Stimulated activated CD8-positive, alpha-beta memory T cell treated with anti-CD3 and anti-CD28 coated beads, Interleukin-4, amount 100 ng/mL, for 48 hours (primary cell): ENCODE measurements at places on chromosomes 1 and 21.
A peak's percentile ranks its signal among the peaks of the same experiment; 100 is the strongest.

DNA sequence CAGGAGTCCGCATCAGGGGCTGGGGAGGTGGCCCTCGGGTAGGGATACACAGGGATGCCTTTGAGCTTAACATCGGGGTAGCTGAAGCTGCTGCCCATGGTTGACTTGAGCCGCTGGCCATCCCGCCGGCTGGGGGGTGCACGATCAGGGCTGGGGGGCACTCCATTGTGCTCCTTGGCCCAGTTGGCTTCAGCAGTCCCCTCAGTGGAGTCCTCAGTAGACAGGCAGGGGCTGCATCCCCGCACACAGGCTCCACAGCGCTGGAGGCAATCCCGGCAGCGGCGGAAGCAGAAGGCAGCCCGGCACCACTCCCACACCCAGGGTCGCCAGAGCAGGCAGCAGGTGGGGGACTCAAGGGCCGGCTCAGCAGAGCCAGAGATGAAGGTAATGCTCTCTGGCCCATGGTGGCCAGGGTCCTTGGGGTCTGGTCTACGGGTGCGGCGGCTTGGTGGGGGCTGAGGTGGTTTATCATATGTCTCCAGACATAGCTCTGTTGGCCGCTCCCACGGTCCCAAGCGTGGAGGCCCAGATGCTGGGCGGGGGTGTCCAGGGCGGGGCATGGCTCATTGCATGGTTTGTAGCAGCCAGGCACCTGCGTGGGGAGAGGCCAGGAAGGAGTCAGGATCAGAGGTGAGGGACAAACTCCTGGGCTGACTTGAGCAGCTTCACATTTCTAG, 8.3 kb downstream of the KDF1 start:
- no peak for DNase-seq

DNA sequence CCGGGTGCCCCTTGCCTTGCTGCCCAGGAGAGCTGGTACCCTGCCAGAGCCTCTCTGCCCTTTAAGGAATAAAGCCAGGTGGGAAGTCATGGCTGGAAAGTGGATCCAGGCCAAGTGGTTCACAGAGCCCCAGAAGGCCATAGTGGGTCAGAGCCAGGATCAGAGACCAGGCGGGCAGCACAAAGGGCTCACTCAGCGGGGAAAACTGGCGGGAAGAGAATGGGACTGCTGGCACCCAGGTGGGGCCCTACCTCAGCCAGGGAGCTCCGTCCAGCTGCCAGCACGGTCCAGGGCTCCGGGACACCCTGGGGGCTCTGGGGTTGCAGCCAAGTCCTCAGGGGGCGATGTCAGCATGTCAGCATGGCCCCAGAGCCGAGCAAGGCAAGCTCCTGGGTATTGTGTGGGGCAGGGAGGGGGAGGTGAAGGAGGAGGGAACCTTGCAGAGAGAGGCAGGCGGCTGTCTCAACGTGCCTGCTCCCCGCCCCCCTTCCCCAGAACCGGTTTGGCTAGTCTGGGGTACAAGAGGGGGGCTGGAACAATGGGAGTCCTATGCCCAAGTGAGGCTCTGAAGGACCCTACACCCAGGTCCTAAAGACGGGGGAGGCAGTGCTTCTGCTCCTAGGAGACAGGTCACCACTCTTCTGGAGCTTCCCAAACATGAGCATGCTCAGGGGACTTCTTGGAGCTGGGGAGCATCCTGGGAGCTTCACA, at the start of gene ARHGEF19:
ARHGEF19 (minus strand) TSS at position 402 of the 711 bp plus-strand sequence. CDS start 3,598 bp downstream, outside the sequence.
- no peak for DNase-seq

- no peak for DNase-seq
Observed at GRCh38 chr1:56223968-56224367, 355.4 kb downstream of the PLPP3 start.

DNA sequence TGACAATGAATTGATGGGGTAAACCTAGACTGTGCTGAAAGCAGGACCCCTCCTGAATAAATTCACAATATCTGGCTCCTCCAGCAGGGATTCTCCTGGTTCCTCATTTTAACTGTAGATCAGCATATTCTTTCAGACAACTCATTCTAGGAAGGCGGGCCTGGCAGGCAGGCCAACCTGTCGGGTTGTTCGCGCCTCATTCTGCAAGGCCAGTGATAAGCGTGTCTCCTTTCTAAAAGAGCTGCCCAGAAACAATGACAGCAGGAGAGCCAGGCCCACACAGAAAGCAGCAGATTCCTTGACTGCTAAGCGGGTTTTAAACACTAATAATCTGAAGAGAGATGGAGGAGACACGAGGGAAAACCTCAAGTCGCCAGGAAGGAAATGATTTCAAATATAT, 70.0 kb downstream of the NTPCR start:
- no peak for DNase-seq

GRCh38 chr1:11337580-11338073, 64.6 kb downstream of the UBIAD1 start:
- peak; percentile 86 for DNase-seq

DNA sequence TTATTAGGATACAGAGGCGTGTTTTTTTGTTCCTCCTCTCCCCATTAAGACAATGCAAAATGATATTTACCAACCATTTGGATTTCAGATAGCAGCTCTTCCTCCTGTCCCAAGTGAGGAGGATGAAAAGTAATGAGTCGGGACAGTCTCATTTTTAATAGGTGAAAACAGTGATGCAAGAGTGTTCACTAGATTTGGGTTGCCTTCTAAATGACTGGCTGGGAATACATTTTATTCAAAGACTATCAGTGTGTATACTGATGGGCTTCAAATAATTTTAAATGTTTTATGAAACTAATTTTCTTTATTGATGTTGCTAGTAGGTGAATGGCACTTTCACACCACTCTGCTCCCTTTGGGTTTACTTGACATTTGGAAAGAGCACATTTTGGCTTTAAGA, 2.1 kb downstream of the RCOR3 start:
- no peak for DNase-seq

DNA sequence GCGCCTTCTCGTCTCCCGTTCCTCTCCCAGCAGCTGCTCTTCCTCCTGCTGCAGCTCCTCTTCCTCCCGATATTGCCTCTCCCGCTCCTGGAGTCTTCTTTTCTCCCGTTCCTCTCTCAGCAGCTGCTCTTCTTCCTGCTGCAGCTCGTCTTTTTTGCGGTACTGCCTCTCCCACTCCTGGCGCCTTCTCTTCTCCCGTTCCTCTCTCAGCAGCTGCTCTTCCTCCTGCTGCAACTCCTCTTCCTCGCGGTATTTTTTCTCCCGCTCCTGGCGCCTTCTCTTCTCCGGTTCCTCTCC, 5.3 kb downstream of the TCHH start:
- DNase-seq = no peak

GRCh38 chr1:203559523-203559922, 65.6 kb downstream of the OPTC start:
- DNase-seq = no peak

DNA sequence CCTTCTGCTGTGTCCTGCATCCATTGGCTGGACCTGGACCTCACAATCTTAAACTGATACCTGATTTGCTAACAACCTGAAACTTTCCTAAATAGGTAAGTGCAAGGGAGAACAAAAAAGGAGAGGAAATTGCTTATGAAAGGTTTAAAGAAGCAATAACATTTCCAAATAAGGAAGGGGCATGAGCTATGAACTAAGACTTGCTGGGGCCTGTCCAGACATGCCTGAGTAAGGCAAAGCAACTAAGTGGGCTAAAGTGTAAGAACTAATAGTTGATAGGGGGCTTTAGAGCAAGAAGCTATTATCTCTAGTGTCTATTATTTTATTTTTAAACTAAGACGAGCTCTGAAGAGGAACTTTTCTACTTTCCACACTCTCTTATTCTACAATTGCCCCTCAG, 11.6 kb downstream of the JMJD4 start:
- no peak for DNase-seq

DNA sequence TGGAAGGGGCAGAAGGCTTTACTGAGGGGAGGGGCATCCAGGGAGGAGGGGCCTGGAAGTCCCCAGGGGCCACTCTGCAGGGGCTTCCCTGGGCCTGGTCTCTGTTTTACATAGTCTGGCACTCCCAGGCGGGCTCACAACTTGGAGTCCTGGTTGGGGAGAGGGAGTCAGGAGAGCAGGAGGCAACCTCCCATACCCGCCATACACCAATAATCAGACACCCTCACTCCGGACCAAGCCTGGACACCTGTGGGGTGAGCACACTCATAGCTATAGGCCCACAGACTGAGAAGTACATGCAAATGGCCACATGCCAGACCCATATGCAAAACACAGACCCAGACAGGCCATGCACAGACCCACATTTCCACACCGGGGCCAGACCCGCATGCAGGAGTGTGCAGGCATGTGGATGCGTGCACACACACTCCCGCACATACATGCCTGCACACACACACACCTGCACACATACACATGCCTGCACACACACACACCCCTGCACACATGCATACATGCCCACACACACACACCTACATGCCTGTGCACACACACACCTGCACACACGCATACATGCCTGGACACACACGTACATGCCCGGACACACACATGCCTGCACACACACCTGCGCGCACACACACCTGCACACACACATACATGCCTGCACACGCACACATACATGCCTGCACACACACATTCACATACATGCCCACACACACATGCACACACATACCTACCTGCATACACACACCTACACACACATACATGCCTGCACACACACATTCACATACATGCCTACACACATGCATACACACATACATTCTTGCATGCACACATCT, 89.5 kb upstream of the RUNX3 start:
- no peak for DNase-seq

DNA sequence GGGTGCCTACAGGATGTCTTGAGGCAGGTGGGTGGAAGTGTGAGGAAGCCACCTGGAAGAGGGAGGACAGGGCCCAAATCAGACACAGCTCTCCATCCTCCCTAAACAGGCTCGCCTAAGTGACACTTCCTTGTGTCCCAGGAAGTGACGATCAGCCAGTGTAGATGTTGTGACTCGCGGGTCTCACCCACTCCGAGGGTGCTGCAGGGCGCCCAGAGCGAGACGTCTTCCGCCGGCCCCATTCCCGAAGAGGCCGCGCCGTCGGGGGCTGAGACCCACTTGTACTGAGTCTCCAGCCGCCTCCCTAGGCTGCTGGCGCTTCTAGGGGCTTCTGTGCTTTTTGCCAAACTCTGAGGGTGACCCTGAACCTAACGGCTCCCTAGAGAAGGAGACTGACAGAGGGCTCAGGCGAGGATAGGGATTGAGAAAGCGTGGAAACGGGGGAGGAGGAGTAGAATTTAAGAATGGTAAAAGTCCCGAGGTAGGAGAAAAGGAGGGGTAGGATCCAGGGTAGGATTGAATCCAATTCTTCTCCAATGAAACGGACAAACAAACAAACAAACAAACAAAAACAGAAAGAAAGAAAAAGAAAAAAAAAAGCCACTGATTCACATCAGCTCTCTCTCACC, 543 bp upstream of the MARK1 start:
- DNase-seq = peak; percentile 28

- no peak for DNase-seq
Observed at GRCh38 chr1:29310616-29311180, 74.4 kb downstream of the PTPRU start.

GRCh38 chr1:150579945-150580642, 684 bp upstream of the MCL1 start:
- no peak for DNase-seq

DNA sequence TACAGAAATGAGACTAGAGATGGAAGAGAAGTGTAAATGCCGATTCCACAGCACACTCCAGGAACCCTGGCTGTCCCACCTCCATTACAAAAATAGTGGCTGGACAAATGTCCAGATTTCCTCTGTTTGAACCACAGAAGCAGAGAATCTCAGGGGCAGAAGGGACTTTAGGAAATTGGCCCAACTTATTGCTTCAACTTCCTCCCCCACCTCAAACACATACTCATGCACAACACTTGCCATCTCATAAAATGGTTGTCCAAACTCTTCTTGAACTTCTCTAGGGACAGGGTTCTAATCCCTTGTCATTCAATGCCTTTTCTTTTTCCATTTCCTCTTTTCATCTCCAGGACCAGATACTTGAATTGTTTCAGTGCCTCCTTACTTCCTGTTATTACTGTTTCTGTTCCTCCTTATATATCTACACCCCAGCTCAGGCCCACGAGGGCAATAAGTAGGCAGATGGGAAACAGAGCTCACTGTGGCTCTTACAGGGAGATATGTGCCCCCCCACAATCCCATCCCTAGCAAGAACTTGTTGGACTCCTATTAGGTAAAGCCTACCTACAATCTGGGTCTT, 8.5 kb upstream of the B4GALT3 start:
- no peak for DNase-seq

DNA sequence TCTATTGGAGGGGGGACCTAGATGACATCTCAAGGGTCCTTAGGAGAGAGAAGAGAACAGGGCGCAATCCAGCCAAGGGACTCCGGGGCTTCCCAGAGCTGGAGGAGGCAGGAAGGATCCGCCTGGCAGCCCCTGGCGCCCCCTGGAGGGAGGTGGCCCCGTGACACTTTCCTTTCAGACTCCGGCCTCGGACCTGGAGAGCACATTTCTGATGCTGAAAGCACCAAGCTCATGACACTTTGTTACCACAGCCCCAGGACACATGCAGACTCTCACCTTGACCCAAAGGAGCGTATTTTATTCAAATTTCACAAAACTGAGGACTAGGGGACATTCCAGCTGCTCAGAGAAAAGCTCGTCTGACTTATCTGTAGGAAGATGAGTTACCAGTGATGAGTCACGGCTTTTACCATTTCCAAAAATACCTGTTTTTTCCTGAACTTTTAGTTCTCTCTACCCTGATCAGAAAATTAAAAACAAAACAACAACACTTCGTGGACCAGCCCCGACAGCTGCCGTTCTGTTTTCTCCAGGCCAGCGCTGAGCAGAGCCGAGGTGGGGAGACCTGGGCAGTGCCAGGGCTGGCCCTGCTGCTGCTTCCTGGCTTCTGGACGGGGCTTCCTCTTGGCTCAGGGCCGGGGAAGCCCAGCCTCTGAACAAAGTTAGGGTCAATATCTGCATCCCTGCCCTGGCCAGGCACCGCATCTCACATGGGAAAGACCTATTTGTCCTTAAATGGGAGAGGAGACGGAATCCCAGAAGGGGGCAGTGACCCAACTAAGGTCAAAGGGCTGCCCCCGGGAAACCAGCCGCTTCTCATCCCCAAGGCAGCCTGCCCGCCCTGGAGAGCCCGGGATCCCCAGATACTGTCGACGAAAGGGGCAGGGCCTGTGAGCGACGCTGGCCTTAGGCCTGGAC, 21.6 kb upstream of the POFUT2 start:
- DNase-seq = peak; percentile 77
